Adipose tissue (tissue), 3 donors: ENCODE measurements at places on chromosomes 3 and 15. TPM values are rescaled to one million over a fixed set of nuclear protein-coding genes. Genes with fewer than 3 reads are reported as not detected.

SERINC4 gene
- polyA plus RNA-seq: 0.79 TPM

ARL6 gene
- polyA plus RNA-seq: 3.1 TPM

DAZL gene
- not detected for polyA plus RNA-seq

LDHAL6B gene
- polyA plus RNA-seq: not detected

PSMA4 gene
- polyA plus RNA-seq: 243 TPM

FEZF2 gene
- polyA plus RNA-seq: not detected

HTR3D gene
- not detected for polyA plus RNA-seq

TM2D3 gene
- polyA plus RNA-seq: 37.1 TPM

RARB gene
- polyA plus RNA-seq: 3.0 TPM

ARNT2 gene
- 0.52 TPM for polyA plus RNA-seq

TUBGCP5 gene
- 3.7 TPM for polyA plus RNA-seq

LRRC15 gene
- 0.01 TPM for polyA plus RNA-seq

SLCO2A1 gene
- polyA plus RNA-seq: 33.5 TPM

CPN2 gene
- polyA plus RNA-seq: 0.58 TPM

MBD4 gene
- polyA plus RNA-seq: 16.8 TPM

P3H2 gene
- polyA plus RNA-seq: 1.2 TPM

GOLGA6A gene
- polyA plus RNA-seq: 0.12 TPM
